ENCODE measurements at places on chromosomes 13 and 19. TPM values are rescaled to one million over a fixed set of nuclear protein-coding genes. Genes with fewer than 3 reads are reported as not detected.

DNA sequence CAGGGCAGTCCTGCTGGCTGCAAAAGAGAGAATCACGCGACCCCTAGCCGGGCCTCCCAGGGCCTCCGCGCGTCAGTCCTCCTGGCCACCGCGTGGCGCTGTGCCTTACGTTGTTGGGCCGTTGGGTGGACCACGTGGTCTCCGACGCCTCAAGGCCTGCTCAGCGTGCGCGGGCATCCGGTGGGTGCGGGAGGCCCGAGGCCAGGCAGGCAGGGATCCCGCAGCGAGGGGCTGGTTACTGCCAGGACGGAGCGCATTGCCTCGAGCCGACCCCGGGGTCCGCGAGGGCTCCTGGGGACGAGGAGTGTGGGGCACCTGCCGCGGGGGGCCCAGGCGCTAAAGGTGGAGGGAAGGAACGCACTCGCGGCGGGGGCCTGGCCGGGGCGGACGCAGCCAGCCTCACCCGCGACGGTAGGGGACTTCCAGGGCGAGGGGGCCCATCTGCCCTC is at the start of gene TDRD12:
TSS of gene TDRD12 (plus strand) at position 157 of the 449 bp plus-strand sequence. CDS start 306 bp downstream, outside the sequence.
- DNase-seq, result peak; percentile 68
- no peaks in the 10 kb centered on the region for H3K27me3 ChIP-seq
- H3K36me3 ChIP-seq, result no peaks in the 10 kb centered on the region
- no peak within 1 kb of the TSS for H3K4me3 ChIP-seq
- no peak within 1 kb of the TSS for H3K27ac ChIP-seq
- no peaks in the 10 kb centered on the region for H3K4me1 ChIP-seq

Gene SIGLECL1
- total RNA-seq, result not detected

DNA sequence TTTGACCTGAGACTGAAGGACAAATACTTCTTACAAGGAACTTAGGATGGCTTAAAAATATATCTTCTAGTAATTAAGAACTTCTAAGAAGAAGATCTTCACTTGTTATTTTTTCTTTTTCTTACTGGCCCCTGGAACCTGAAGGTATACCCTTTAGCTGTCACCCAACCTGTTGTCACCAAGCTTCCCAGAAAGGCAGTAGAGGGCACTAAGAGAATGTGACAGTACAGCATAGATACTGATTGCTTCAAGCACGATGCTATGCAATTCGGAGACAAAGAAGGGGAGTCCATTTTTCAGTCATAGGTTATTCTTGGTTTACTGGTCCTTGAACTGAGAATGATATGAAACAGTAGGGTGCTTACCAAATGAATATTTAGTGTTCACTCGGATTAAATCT is 208.3 kb upstream of the PCDH9 start:
- no peak for DNase-seq
- H3K27ac ChIP-seq, result no peak overlapping the region
- no peaks in the 10 kb centered on the region for H3K36me3 ChIP-seq
- H3K27me3 ChIP-seq, result no peaks in the 10 kb centered on the region
- no peak overlapping the region for H3K4me3 ChIP-seq

Gene SBSN
- total RNA-seq, result 0.15 TPM

GRCh38 chr19:33809960-33810359 is 13.3 kb downstream of the KCTD15 start:
- no peak overlapping the region for H3K4me3 ChIP-seq
- H3K36me3 ChIP-seq, result peaks cover 65% of the 10 kb centered on the region
- H3K27ac ChIP-seq, result no peak overlapping the region
- no peak for DNase-seq
- no peaks in the 10 kb centered on the region for H3K27me3 ChIP-seq

Measured in H9 (cell line).